Suppressor macrophage (primary cell): ENCODE measurements at places on chromosomes 1 and 21.

DNA sequence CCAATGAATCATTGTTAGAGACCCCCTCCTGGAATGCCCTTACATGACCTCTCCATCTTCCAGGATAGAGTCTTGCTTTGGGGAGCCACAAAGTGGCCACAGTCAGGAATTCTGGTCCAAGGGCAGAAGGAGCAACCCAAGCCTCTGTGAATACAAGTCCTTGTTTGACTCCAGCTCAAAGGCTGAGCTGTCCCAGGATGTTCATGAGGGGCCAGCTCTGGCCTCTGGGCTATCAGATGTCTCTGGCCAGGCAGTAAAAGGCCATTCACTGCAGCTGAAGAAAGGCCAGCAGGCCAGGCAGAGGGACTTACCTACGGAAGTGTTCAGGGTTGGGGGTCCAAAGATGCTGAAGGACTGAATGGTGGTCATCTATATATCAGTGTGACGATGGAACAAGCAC is 98.3 kb upstream of the IPO9 start:
- DNase-seq: no peak

GRCh38 chr1:67740543-67740942 is 55.5 kb downstream of the GADD45A start:
- peak; percentile 34 for DNase-seq

DNA sequence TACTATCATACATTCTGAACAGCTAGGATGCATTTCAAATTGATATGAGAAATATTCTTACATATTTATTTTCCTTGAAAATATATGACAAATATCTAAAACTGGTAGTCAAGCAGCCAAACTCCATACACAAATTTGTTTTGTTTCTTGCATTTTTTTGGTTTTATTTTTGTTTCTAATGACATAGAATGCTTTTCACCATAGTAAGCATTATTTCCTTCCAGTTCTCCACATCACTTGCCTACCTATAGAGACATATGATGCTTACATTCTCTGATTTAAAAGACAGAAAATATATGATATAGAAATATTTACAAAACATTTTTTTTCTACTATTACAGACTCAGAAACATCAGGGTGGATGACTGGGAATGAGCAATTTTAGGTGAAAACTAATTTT is 726.4 kb upstream of the ADGRL4 start:
- no peak for DNase-seq

DNA sequence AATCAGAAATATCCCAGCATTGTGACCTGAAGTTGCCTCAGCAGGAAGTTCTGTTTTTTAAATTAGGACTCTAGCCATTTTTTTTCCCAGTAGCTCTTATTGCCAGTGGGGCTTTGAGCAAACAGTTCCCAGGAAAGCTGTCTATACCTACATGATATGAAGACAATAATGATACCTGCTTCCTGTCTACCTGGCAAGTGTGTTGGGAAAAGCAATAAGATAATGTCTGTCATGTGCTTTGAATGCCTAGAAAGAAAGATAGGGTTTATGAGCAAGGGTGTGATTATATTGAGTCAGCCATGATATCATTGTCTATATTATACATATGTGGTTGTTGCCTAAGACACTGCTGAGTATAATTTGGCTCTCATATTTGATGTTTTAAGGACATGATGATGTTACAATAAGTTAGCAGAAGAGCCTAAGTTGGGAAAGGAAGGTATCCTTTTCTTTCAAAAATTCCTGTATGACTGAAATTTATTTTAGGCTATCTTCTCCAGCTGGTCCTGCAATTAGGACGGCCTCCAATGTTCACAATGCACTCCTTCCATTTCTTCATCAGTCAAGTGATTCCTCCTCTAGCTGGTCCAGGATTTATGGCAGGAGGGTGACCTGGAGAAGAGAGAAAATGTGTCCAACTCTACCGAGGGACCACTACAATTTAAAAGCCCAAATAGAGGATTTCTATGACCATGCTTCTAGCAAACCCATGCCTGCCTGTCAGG is 99.6 kb upstream of the CDC42BPA start:
- no peak for DNase-seq

- no peak for DNase-seq
Measured at GRCh38 chr1:53738205-53739108, 507 bp downstream of the GLIS1 start.

GRCh38 chr1:9448132-9449109 is 90.8 kb upstream of the SLC25A33 start:
- DNase-seq: peak; percentile 29

DNA sequence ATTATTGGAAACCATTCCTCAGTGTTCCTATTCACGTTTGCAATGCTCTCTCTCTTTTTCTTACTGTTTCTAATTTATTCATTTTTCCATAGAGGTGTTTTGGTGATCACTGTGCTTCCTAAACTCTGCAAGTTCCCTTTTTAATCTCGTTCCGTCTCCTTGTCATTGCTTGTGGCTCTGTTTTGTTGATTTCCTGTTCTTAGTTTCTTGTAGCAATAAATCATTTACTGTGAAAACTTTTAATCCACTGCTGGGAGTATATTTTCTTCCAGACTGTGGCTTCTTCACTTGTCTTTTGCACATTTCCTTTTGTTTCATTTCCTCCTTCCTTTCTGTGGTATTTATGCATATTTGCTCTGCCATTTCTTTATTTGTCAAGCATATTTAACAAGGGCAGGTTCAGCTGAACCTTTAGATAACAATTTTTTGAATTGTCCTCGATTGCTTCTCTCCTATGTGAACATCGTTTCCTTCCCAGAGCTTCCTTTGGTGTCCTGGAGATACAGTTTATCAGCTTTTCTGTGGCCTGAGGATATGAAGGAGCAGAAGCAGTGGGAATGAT is 3.6 kb downstream of the B3GALT5 start:
- no peak for DNase-seq

GRCh38 chr21:46191686-46192575 is 7.7 kb upstream of the SPATC1L start:
- DNase-seq: no peak
